GM12878 (cell line): ENCODE measurements at places on chromosomes 1 and 21. TPM values are rescaled to one million over a fixed set of nuclear protein-coding genes. Genes with fewer than 3 reads are reported as not detected.
A peak's percentile ranks its signal among the peaks of the same experiment; 100 is the strongest.

DNA sequence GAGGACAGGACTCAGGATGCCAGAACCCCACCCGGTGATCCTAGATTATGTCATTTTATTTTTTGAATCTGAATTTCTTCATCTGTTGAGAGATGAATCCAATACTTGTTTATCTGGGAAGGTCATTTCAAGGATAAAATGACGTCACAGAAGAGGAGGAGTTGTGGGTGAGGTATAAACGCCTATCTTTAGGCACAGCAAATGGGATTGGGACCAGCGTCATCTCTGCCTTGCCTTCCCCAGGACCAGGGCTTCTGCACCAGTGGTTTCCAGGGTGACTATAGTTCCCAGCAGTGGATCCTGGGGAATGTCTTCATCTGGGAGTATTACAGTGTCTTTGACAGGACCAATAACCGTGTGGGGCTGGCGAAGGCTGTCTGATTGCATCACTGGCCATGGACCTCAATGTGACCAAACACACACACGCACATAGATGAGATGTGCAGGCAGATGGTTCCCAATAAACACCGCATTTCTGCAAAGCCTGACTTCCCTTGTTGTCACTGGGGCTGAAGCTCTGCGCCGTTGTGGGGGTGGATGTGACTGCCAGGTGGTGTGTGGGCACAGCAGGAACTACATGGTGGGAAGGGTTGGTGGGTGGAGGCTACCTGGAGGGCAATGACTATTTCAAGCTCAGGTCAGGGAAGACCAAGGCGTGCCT is 28.1 kb downstream of the KCNA10 start:
- H3K27ac ChIP-seq = no peak overlapping the region
- H3K36me3 ChIP-seq = no peaks in the 10 kb centered on the region
- no peaks in the 10 kb centered on the region for H3K4me1 ChIP-seq

- H3K4me1 ChIP-seq = peaks cover 12% of the 10 kb centered on the region
- no peak overlapping the region for H3K4me3 ChIP-seq
- H3K27me3 ChIP-seq = no peaks in the 10 kb centered on the region
- DNase-seq = no peak
These were observed 52.2 kb downstream of the KCNC4 start for GRCh38 chr1:110262296-110262695.

DNA sequence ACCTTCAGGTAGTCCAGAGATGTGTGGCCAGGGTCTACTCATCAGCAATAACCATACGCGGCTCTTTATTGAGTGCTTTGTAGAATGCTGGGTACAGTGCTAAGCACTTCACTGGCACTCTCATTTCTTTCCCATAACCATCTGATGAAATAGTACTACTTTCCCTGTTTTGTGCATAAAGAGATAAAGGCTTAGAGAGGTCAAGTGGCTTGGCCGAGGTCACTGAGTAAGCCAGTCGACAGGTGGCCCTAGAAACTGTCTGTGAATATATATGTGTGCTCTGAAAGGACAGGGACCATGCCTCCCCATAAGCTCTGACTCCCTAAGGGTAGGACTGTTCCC is 52.8 kb downstream of the NENF start:
- no peaks in the 10 kb centered on the region for H3K36me3 ChIP-seq
- H3K27me3 ChIP-seq = no peaks in the 10 kb centered on the region
- no peaks in the 10 kb centered on the region for H3K4me1 ChIP-seq
- no peak for DNase-seq
- H3K27ac ChIP-seq = no peak overlapping the region

The NEK2 gene
- 28.7 TPM in 2 replicates for total RNA-seq

DNA sequence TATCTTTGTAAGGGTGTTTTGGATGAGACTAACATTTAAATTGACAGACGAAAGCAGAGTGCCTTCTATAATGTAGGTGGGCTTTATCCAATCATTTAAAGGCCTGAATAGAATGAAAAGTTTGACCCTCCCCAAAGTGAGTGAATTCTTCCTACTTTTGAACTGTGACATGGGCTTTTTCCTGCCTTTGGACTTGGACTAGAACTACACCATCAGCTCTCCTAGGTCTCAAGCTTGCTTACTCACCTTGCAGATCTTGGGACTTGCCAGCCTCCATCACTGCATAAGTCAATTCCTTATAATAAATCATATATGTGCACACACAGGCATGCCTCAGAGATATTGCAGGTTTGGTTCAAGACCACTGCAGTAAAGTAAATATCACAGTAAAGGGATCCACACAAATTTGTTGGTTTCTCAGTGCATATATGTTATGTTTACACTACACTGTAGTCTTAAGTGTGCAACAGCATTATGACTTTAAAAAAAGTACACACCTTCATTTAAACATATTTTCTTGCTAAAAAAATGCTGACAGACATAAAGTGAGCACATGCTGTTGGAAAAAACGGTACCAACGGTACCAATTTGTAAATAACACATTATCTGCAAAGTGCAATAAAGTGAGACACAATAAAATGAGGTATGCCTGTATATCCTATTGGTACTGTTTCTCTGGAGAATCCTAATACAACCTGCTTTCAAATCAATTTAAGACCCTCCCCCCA is 51.6 kb upstream of the ATF3 start:
- H3K36me3 ChIP-seq = no peaks in the 10 kb centered on the region
- DNase-seq = no peak
- H3K4me3 ChIP-seq = no peak overlapping the region
- H3K4me1 ChIP-seq = peaks cover 8% of the 10 kb centered on the region

DNA sequence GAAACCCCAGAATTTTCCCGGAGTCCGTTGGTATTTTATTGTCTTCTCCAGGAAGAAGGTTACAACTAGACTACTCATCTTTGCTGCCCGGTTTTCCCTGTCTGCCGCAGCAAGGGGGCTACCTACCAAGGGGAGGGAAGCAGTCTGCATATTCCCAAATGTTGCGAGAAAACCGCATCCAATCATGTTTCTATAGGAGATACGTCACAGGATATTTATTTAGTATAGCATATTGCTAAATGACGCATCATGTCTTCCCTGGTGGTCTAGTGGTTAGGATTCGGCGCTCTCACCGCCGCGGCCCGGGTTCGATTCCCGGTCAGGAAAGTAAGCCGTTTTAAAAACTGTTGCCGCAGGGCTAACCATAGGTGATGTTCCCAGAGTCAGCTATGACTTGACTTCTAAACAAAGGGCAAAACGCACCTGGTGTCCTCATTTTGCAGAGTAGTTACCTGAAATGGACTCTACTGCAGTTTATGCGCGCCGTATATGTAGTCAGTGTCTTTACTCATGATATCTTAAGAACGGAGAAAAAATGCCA is 15.2 kb upstream of the ZNF692 start:
- H3K4me1 ChIP-seq = peaks cover 4% of the 10 kb centered on the region; the same call in 1 of the 2 replicates
- H3K27me3 ChIP-seq = no peaks in the 10 kb centered on the region
- peak; percentile 86 for DNase-seq
- H3K27ac ChIP-seq = peak overlapping the region; percentile 85
- peak overlapping the region; percentile 65 for H3K4me3 ChIP-seq

The GNG12 gene
- 0.38 and 0.43 TPM in 2 replicates for total RNA-seq

DNA sequence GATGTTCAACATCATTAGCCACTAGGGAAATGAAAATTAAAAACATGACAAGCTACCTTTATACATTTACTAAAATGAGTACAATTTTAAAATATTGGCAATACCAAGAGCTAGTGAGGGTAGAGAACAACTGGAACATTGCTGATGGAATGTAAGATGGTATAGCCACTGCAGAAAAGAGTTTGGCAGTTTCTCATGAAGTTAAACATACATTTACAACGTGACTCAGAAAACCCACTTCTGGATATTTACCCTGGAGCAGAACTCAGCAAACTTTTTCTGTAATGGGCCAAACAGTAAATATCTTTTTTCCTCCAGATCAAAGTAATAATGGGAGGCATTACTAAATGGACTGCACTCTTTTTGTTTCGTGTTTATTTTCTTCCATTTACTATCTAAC is 22.1 kb downstream of the LPGAT1 start:
- no peaks in the 10 kb centered on the region for H3K4me1 ChIP-seq
- no peak overlapping the region for H3K4me3 ChIP-seq
- no peak overlapping the region for H3K27ac ChIP-seq
- DNase-seq = no peak
- H3K36me3 ChIP-seq = peaks cover 3% of the 10 kb centered on the region
